ENCODE measurements at places on chromosomes 11 and 22.

DNA sequence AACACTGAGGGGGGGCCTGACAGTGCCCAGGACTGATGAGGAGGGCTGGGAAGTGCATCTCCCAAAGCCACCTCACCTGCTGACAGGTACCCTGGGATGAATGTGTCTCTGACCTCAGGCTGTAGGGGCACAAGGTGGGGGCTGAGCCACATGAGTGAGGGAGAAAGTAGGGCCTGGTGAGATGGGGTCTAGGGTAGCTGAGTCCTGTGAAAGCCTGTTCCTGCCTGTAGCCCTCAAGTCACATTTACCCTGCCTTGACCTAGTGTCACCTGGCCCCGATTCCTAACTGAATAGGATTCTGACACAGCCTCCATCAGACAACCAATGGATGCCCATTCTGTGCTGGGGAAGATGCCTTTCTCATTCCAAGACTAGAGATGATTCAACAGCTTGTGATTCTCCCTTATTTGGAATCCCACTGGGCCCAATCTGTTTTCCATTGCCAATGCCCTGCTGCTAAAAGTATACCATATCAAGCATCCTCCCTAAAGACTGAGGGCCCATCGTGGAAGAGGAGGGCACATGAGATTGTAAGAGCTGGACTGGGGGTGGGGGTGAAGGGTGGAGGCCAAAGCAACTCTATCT lies 11.1 kb upstream of the RFPL1 start:
- DNase-seq, result no peak

DNA sequence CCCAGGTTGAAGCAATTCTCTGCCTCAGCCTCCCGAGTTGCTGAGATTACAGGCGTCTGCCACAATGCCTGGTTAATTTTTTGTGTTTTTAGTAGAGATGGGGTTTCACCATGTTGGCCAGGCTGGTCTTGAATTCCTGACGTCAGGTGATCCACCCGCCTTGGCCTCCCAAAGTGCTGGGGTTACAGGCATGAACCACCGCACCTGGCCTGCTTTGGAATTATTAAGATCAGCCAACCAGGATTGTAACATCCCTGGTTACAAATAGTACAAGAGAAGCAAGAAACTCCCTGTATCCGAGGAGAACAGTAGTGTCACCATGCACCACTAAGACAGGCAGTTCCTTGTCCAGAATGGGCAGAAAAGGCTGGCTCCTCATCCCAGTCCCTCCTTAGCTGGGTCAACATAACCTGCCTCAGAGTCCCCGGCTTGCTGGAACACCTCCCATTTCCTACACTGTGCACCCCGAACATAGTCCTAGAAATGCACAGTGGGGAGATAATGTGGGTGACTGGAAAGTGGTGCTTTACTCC lies 77.2 kb upstream of the INCENP start:
- no peak for DNase-seq

- no peak for DNase-seq
These were observed 52.9 kb downstream of the C11orf58 start for GRCh38 chr11:16791191-16791961.

GRCh38 chr11:130829920-130830511 lies 86.3 kb downstream of the SNX19 start:
- DNase-seq, result no peak

DNA sequence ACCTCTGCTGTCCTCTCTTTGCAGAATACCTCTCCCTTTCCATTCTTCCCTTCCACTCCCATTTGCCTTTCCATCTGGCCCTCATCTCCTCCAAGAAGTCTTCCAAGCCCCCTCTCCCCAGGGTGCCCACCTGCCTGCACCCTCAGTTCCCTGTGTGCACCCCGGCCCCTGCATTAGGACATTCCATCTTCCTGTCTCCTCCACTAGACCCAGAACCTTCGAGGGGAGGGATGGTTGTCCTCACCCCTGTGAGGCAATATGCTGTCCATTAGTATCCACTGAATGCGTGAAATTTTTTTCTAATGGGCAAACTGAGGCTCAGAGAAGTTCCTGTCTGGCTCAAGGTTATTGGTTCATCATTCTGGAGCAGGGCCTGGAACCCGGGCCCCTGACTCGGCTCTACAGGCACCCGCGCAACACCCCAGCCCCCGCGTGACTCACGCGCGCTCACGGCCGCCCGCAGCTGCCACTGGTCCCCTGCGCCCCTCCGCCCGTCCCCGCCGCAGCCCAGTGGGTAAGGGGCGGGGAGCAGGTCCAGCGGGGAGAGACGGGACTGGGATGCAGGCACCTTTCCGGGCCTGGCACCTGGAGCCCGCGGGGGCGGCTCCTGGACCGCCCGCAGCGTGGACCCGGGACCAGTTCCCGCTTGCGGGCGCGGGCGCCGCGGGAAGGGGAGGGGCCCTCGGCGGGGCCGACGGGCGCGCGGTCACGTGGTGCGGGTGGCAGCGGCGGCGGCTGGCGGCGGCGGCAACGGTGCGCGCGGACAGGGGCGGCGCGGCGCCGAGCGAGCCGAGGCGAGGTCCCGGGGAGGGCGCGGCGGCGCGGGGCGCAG lies 7.0 kb downstream of the SEPTIN3 start:
- DNase-seq, result no peak

DNA sequence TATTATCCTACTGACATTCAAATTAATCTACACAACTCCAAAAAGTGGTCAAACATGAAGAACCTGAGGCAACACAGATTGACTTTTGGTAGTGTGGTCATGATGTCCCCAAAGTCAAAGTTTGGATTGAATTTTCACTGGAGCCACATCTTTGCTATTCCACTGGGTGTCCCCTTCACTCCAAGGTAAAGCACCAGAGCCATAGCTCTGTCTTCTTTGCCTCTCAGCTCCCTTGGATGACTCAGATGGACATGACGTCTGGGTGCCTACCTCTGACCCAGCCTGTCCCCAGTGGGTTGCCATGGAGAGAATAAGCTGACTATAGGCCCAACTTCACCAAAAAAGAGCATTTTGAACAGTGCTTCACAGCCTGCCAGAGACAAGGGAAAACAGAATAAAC lies 57.4 kb upstream of the ARHGAP42 start:
- DNase-seq, result no peak

DNA sequence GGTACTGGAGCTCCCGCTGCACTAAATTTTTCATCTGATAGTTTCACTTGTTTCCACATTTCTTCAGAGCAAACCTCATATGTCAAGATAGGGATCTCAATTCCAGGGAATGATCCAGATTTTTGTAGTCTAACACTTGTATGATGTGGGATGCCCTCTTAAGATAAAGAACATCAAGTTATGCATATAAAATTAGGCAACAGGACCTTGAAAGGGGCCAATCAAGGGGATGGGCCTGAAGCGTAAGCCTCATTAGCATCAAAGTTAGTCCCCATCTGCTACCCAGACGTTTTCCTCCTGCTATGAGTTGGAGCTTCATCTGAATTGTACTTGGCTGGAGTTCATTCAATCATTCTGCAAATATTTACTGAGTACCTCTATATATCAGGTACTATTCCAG lies 17.5 kb downstream of the PDGFD start:
- DNase-seq, result no peak

- DNase-seq, result no peak
These were observed 18.2 kb downstream of the INCENP start for GRCh38 chr11:62142043-62142375.

DNA sequence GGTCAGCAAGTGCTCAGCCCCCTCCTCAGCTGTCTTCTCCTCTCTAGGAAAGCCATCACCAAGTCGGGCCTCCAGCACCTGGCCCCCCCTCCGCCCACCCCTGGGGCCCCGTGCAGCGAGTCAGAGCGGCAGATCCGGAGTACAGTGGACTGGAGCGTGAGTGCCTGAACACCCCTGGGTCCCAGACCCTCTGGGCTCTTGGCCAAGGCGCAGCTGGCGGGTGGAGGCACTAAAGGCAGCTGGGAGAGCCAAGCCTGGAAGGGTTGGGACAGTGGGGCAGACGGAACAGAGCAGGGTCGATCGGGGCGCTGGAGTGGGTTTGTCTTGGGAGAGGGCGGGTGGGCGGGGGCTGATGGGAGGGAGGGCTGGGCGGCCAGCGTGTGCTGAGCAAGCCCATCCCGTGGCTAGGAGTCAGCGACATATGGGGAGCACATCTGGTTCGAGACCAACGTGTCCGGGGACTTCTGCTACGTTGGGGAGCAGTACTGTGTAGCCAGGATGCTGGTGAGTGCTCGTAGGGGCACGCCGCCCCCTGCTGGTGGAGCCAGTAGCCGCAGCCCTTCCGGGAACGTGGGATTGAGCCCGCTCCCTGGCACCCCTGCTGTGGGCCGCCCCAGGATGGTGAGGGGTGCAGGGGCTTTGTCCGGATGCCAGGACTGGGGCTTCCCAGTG lies 14.1 kb upstream of the MDK start:
- peak; percentile 49 for DNase-seq

DNA sequence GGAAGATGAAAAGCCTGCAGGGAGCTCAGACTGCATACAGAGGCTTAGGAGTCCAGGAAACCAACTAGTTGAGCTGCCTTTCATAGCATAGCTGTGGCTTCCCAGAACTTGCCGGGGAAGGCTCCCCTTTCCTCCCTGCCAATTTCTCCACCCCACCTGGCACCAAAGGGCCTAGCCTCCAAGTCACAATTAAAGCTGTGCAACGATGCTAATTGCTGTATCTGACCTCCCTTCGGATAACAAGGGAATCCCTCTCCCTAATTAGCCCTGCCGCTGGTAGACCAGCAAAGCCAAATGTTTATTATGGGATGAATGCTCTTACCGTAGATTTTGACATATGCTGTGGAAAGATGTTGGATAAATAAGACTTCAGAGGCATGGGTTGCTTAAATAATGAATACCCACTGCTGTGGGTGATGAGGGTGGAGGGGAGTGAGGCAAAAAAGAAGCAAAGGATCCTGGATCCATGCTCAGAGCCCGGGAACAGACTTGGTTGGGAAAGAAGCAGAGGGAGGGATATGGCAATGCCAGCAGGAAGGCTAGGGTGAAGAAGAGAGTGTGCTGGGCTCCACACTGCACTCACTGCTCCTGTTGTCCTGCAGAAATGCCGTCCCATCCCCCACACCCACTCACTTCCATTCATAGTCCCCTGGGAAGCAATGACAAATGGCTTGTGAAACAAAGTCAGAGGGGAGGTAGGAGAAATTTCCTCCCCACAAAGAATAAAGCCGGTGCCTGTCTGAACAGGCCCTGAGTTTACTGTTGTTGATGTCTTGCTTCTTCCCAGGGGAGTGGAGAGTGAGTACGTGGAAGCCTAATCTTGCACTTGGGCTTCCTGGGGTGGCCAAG lies 608.1 kb upstream of the CADM1 start:
- DNase-seq, result no peak

DNA sequence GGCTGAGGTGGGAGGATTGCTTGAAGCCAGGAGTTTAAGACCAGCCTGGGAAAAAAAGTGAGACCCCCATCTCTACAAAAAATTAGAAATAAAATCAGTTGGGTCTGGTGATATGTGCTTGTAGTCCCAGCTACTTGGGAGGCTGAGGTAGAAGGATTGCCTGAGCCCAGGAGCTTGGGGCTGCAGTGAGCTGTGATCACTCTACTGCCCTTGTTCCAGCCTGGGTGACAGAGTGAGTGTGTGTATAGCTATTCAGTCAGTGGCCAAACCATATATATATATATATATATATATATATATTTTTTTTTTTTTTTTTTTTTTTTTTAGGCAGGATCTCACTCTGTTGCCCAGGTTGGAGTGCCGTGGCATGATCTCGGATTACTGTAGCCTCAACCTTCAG lies 24.5 kb downstream of the ADM start:
- no peak for DNase-seq

- DNase-seq, result no peak
These were observed 780.9 kb downstream of the BRD1 start for GRCh38 chr22:49046546-49047361.

GRCh38 chr11:59222464-59223060 lies 9.8 kb upstream of the MPEG1 start:
- DNase-seq, result no peak

GRCh38 chr11:9535189-9535781 lies 38.2 kb upstream of the WEE1 start:
- peak; percentile 70 for DNase-seq

DNA sequence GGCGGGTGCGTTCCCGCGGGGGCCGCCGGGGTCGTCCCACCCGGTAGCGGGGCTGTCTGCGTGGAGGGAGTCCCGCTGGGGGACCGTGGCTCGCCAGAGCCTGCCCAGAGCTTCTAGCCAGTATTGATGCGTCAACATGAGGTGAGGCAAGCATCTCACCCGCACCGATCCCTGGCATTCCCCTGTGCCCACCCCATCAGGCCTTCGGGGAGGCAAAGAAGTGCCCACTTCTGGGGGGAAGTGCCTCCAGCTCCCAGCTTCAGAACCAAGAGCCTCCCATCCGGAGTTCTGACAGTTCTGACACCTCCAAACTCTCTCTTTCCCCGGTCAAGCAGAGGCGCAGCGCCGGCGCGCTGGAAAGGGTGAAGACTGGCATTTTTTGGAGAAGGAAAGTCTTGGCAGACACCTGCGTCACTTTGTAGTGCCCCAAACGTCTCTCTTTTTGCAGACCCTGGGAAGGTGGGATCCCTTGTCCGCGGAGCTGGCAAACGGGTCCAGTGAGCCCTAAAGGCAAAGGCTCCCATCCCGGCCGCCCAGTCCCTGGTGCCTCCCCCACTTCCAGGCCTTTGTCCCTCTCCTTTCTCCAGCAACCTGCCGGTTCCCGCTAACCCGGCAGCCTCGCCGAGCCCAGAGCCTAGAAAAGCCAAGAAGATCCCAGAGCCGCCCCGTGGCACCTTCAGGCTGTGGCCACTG lies 3.2 kb upstream of the PAX6 start:
- DNase-seq, result no peak

DNA sequence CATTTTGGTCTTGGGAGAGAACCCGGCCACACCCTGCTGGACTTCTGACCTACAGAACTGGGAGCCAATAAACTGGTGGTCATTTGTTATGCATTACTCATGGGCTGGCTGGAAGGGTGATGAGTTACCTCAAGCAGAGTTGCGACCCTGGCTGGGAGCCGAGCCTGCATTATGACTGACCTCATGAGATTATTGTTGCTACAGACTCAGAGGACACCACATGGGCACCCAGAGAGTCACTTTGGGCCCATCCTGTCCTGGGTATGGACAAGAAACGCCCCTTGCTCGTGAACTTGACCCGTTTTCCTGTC lies 531.7 kb downstream of the TBC1D22A start:
- no peak for DNase-seq

DNA sequence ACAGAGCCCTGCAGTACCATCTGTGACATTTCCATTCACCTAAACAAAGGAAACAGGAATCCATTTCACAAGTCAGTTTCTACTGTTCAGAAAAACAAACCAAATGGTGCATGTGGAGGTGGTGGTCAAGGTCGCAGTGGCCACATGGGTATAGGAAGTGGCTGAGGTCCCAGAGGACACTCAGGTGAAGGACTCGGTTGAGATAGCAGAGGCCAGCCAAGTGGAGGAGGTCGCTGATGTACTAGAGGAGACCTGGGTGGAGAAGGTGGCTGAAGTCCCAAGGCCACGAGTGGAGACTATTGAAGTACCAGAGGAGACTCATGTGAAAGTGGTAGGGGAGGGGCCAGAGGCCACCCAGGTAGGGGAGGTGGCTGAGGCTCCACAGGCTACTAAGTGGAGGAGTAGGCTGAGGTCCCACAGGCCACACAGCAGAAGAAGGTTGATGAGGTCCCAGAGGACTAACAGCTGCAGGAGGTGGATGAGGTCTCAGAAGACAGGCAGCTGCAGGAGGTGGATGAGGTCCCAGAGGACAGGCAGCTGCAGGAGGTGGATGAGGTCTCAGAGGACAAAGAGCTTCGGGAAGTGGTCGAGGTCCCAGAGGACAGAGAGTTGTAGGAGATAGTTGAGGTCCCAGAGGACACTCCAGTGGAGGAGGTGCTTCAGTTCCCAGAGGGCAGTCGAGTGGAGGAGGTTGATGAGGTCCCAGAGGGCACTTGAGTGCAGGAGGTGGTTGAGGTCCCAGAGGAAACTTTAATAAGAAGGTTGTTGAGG lies 40.2 kb downstream of the ZNF195 start:
- DNase-seq, result no peak

GRCh38 chr11:23181022-23181807 lies 320.9 kb upstream of the CCDC179 start:
- no peak for DNase-seq

- no peak for DNase-seq
These were observed 86.4 kb upstream of the SHISAL1 start for GRCh38 chr22:44398856-44399837.

Measured in stimulated activated CD4-positive, alpha-beta T cell treated with anti-CD3 and anti-CD28 coated beads, Interleukin-1b, Interleukin-23, amount 100 ng/mL, for 1 hour (primary cell).